ENCODE measurements at places on chromosomes 12 and 14.
A peak's percentile ranks its signal among the peaks of the same experiment; 100 is the strongest.

GRCh38 chr12:24838531-24838950 lies 110.4 kb downstream of the BCAT1 start:
- no peak for DNase-seq

DNA sequence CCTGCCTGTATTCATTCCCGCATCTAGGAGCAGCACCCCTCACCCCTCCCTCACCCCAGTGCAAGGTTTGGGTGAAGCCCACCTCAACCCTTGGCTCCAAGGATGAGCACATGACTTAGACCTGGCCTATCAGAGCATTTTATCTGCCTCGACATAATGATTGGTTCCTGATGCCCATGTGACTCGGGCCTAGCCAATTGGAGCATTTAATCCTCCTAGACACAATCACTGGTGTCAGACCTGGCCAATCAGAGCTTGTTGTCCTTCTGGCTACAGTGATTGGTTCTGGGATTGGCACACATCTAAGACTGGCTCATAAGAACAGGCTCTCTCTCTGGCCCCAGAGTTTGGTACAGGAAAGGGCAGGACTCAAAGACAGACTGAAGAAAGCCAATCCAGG lies 73.1 kb upstream of the MYL2 start:
- DNase-seq: no peak

GRCh38 chr12:79961411-79961810 lies 26.5 kb upstream of the PPP1R12A start:
- DNase-seq: no peak

GRCh38 chr12:29505122-29505521 lies 7.6 kb upstream of the OVCH1 start:
- DNase-seq: no peak

DNA sequence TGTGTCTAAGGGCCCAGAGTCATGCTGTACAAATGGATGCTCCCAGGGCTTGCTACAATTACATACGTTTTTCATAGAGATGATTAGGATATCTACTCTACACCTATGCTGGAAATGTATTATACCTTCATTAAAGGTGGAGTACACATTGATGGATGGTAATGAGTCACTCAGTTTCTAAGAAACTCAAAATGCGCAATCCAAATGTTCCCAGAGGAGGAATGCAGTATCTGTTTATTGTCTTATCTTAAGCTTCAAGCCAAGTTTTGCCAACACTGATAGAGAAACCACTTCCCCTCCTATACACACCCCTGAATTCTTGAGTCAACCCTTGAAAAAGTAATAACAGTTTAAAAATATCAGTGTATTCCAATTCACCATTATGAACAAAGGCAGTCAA lies 266.6 kb upstream of the FAR2 start:
- no peak for DNase-seq

- DNase-seq: no peak
These were observed 168.7 kb upstream of the HIF1A start for GRCh38 chr14:61526405-61527312.

DNA sequence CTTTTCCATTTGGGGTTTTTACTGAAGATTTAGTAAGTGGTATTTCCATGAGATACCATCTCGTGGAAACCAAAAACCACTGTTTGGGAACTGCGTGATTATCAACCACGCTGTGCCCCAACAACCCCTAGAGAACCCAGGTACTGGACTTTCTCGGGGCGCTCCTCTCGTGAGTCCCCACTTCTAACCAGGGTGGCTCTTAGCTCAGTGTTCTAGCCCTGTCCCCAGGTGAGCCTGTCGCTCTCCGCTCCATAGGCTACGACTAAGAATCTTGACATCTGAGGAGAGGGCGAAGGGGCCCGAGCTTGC lies 686 bp downstream of the MCRS1 start:
- no peak for DNase-seq

DNA sequence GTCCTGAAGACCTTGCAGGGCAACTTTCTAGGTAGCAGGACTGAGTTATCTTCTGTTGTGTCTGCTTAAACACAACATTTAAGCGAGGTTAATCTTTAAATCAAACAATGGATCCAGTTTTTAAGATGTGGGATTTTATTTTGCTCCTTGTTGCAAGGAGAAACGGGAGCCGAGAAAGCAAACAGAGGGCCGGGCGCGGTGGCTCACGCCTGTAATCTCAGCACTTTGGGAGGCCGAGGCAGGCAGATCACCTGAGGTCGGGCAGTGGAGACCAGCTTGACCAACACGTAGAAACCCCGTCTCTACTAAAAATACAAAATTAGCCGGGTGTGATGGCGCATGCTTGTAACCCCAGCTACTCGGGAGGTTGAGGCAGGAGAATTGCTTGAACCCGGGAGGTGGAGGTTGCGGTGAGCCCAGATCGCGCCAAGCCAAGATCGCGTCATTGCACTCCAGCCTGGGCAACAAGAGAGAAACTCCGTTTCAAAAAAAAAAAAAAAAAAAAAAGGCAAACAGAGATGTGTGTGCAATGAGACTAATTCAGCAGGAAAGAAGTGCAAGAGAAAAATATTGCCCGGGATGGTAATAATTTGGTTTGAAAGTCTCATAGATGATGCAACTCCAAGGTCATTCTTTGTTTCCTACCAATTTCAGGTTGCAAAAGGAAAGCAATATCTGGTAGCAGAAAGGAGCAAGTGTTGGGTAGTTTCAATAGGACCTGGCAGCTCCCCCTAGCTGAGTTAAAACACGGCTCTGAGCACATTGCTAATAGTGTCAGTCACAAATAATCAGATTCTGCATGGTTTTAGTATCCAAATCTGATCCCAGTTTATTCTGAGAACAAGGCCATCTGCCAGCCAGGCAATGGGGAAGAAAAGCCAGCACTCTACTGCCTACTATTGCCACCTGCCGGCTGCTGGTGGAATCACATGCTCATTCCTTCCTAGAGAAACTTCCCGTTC lies 141.4 kb downstream of the PPM1H start:
- DNase-seq: peak; percentile 75

GRCh38 chr12:24960222-24960855 lies 11.4 kb upstream of the BCAT1 start:
- no peak for DNase-seq

DNA sequence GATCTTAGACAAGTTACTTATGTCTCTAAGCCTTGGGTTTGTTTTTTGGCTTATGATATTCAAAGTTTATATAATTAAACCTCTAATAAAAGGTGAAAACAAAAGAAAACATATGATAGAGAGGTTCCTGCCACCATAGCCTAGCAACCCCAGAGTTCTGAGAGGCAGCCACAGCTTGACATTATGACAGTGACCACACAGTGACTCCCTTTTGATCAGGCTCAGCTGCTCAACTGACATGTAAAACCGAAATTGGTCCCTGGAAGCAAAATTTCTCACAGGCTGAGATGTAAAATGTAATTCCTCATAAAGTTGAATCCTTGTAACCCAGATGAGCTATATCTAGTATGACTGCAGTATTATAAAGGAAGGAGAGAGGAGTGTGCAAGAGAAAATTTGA lies 108.5 kb downstream of the GCH1 start:
- DNase-seq: no peak

- no peak for DNase-seq
These were observed 3.4 kb downstream of the AQP5 start for GRCh38 chr12:49964849-49965624.

- no peak for DNase-seq
These were observed 19.8 kb downstream of the GXYLT1 start for GRCh38 chr12:42124764-42125387.

DNA sequence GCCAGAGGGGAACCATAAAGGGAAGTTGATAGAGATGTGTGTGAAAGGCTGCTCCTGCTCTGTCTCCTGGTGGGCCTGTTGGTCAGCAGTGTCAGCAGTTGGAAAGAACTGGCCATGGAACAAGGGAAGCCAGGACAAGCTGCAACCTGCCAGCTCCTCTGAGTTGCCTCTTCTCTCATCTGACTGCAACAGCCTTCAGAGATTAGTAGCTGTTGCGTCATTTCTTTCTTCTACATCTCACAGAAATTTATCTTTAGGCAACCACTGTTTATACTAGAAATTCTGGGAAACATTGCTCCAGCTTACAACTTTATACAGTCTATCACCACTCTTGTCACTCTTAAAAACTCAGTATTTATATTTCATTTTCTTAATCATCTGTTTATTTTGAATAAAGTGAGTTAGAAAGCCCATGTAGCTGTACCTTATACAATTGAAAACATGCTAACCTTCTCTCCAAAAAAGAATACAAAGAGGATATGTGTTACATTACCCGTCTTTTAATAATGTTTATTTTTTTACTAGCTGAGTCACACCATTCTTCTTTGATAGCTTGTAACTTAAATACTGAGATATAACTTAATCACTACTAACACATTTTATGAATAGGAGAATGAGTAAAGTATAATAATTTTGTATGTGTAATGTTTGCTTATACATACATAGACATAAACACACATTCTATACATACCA lies 224.2 kb downstream of the LRFN5 start:
- no peak for DNase-seq

DNA sequence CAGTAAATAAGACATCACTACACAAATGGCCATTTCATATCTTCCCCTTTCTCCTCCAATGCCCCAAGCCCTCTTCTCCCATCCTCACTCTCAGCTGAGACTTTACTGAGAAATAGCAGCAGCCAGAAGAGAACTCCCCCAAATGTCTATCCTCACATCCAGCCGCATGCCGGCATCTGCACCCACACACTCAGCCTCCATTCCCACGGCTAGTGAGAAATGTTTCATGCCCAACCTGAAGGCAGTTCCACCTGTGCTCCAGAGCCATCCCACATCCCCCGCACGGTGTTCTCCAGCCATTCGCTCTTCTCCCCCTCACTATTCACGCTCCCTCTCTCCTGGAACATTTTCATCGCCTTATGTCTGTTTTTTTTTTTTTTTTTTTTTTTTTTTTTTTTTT lies 208.7 kb upstream of the DIO3 start:
- DNase-seq: no peak

DNA sequence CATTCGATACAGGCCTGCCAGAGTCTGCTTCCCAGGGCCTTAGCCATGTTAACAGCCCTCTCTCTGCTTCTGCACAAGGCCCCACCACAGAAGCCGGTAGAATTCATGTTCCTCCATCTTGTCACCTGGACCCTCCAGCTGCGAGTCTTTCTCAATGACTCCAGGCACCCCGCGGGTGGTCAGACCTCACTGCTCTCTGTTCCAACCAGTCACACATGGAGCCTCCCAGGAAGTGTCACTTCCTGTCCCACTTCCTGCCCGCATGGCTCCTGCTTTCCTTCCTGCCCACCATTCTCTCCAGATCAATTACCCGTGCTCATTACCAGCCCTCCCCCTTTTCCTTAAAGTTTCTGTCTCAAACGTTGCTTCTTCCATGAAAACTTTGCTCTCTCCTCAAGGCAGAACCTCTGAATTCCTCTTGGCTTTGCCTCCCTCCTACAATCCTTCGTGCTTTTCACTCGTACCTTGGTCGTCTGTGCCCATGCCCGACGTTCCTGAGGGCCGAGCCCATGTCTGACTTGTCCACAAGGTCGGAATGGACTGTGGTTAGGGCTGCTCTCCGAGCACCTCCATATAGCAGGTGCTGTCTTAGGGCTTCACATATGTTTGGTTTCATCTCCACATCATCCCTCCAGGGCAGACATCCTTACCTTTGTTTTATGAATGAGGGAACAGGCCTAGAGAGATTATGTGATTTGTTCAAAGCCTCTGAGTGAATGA lies 172.1 kb downstream of the TSPAN9 start:
- DNase-seq: no peak

DNA sequence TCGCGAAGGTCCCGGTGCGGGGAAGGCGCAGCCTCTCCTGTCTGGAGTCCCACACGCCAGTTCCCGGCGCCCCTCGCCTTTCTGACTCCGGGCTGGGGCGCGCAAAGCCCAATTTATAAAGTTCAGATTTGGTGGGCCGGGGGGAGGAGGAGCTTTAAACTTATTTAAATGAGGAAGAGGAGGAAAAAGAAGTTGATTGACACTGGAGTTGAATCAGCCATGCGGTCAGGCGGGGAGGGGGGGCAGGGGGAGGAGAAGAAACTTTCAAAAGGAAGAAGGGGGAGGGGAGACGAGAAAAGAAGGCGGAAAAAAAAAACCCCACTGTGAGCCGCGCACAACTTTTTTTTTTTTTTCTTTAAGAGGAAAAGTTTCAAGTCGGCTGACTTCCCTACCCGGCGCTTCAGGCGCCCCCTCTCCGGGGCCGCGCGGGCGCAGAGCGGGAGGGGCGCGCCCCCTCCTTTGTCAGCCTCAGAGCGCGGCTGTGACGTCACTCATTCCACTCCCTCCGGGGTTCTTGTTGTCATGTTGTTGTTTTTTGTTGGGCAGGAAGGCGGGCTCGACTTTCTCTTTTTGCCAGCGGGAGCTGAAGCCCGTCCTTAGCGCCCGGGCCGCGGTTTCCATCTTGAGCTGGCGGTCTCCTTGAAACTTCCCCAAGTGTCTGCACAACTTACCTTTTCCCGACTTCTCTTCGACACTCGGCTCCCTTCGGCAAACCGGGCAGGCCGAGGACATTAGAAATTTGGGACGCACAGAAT lies at the start of gene ZFP36L1:
Gene ZFP36L1, minus strand, starts transcription at position 89 of the 755 bp plus-strand sequence. CDS start 129 bp downstream, outside the sequence.
- DNase-seq: peak; percentile 83

DNA sequence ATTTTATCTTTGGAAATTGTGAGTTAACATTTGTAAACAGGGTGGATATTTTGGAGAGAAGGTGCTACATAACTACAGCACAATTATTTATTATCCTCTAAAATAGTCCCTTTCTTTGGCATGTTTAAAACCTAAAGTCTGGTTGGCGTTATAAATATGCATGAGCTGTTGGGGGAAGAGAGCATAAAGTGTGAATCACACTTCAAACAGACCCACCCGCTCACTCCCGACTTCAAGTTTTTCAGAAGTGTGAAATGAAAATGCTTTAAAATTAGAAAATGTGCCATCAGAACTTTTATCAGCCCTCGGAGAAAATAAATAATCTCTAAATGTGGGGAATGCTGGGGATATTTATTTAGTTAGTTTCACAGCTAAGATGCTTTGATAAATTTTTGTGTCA lies 1006.9 kb downstream of the NRXN3 start:
- DNase-seq: no peak

DNA sequence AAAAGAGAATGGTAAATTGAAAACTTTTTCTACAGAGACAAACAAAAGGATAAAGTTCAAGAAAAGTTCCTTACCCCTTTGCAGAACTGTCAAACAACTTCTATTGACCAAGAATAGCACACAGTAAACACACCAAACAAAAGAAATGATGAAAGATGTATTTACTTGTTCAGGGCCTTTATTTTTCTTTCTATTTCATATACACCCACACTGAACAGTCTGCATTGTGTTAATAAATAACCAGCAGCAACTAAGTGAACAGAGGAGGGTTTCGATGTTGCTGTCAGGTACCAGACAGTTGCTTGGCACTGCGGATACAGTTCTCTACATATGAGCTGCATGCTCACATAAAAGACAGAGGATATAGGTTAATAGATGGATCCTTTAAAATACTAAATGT lies 122.1 kb downstream of the SOX5 start:
- no peak for DNase-seq

GRCh38 chr14:62819931-62820330 lies 225.3 kb downstream of the KCNH5 start:
- no peak for DNase-seq

DNA sequence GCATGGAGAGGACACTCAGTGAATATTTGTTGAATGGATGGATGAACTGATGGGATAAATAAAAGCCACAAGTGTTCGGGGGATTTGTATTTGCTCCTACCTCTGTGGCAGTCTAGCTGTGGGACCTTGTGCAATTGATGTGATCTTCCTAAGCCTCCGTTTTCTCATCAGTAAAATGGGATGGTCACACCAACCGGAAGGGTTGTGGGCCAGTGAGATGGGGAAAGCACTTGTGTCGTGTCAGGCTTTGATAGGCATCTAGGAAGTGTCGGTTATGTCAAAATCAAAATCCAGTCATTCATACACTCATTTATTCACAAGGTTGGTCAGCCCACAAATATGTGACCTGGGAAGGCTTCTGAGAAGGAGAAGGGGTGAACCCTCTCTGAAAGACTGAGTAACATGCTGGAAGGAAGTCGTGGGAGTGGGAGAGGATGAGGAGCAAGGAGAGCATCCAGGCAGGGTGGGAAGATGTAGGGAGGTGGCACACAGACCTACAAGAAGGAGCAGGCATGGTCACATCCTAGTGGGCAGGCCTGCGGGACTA lies 7.8 kb upstream of the SERPINA9 start:
- DNase-seq: no peak

All from activated CD4-positive, CD25-positive, alpha-beta regulatory T cell treated with anti-CD3 and anti-CD28 coated beads, Interleukin-2, amount 50 U/mL, for 72 hours (primary cell).